ENCODE measurements at places on chromosomes 4 and X. TPM values are rescaled to one million over a fixed set of nuclear protein-coding genes. Genes with fewer than 3 reads are reported as not detected.

PTTG2 gene
- total RNA-seq, result not detected

KLF8 gene
- not detected for total RNA-seq

KIAA0232 gene
- 9.7 TPM for total RNA-seq

ESX1 gene
- not detected for total RNA-seq

ARMCX1 gene
- total RNA-seq, result 0.25 TPM

All from G401 (cell line).